Mammary epithelial cell (primary cell): ENCODE measurements at places on chromosomes 12 and 14. TPM values are rescaled to one million over a fixed set of nuclear protein-coding genes. Genes with fewer than 3 reads are reported as not detected.
A peak's percentile ranks its signal among the peaks of the same experiment; 100 is the strongest.

DNA sequence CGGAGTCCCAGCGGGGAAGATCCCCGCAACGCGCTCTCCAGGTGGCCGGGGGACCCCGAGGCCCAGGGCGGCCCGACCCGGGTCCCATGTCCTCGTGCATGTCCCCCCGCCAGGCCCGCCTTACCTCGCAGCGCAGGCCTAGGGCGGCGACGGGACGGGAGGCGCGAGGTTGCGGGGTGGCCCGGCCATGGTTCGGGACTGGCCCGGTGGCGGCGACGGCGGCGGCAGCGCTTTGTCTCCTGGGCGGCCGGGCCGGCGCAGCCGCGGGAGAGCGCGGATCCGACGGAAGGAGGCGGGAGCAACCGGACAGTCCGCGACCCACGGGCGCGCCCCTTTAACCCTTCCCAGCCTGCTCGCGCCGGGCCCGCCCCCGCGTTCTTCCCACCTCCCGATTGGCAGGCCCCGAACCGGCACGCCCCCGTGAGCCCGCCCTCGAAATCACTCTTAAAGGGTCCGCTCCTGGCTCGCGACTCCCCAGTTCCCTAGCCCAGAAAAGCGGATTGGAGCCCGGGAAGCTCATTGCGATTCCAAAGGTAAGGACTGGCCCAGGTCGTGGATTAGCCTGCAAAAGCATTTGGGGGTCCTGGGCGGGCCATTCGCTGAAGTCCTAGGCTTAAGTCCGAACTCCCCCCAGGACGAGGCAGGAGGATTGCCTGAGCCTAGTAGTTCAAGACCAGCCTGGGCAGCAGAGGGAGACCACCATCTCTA is at the start of gene PHETA1:
PHETA1 (minus strand) TSS at position 308 of the 708 bp plus-strand sequence. CDS start 5,668 bp downstream, outside the sequence.
- peak; percentile 84 for DNase-seq

The KRT8 gene
- total RNA-seq: 397 TPM

The NAV3 gene
- 19.5 and 25.0 TPM in 2 replicates for total RNA-seq

- DNase-seq: peak; percentile 48
Observed at GRCh38 chr12:6697584-6698351, 2.8 kb downstream of the PIANP start.

- no peak for DNase-seq
Observed at GRCh38 chr12:105431537-105432100, 101.1 kb downstream of the C12orf75 start.

DNA sequence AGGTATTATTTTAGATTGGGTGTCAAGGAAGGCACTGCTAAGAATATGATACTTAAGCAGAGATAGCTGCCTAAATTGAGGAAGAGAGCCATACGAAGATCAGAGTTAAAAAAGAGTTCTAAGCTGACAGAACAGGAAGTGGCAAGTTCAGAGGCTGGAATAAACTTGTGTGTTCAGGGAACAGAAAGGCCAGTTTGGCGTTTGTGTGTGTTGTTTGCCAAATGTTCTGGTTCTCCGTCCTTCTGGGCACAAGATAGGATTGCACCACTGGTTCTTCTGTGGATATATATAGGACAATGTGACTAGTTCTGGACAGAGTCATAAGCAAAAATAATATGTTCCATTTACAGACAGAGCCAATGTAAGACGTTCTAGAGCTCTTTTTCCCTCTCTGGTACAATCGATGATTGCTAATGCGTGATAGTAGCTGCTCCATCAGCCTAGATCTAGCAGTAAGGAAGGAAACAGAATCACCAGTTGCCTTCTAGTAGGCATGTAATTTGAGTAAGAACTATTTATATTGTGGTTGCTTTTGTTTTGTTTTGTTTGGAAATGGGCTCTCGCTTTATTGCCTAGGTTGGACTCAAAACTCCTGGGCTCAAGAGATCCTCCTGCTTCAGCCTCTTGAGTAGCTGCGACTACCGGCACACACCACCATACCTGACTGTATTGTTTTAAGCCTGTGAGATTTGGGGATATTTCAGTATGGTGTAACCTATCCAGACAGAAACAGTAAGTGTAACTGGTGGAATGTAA is 7.4 kb downstream of the BBS10 start:
- no peak for DNase-seq

GRCh38 chr12:116607039-116607438 is 47.9 kb downstream of the MAP1LC3B2 start:
- no peak for DNase-seq

- DNase-seq: no peak
Observed at GRCh38 chr12:117003883-117004404, 93.2 kb downstream of the FBXW8 start.

DNA sequence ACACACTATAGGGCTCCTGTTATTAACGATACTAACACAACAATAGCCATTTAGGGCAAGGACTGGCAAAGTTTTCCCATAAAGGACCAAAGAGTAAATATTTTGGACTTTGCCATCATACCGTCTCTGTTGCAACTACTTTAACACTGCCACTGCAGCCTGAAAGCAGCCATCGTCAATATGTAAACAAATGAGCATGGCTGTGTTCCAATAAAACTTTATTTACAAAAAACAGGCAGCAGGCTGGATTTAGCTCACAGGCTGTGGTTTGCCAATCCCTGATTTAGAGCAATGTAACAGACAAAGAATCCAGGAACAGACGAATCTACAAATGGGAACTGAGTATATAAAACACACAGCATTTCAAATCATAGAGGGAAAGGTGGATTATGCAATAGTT is 84.1 kb downstream of the FRMD6 start:
- no peak for DNase-seq

- no peak for DNase-seq
Observed at GRCh38 chr14:75158843-75159614, 17.4 kb downstream of the TMED10 start.

The NEUROD4 gene
- not detected for total RNA-seq

DNA sequence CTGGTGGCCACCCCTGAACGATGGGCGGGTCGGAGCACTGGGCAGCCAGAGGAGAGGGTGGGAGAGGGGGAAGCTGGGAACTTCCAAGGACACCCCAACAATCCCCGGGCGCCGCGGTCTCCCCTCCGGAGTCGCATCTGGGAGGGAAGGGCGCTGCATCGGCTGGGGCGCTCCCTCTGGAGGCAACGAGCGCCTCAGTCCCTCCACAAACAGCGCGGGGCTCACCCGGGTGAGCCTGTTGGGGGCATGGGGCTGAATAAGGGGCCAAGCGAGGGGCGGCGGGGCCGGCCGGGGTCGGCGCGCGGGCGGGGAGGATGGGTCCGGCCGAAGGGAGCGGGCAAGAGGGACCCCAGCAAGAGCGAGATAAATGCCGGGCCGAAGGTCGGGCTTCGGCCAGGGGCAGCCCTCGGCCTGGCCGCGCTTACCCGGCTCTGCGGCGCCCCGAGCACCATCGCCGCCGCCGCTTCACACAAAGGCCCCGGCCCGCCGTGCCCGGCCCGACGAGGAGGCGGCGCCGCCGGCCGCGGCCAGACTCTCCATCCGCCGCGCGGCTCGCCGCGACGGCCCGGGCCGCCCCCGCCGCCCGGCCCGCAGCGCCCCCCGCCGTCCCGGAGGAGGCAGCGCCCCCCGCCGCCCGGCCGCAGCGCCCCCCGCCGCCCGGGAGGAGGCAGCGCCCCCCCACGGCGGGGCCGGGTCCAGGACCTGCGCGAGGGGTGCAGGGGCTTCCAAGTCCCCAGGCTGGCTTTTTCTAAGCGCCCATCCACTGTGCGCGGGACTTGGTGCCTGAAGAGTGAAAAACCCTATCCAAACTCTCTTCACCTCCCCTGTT is at the start of gene ZBTB39:
ZBTB39 (minus strand) TSS at position 567 of the 829 bp plus-strand sequence. CDS start 1,629 bp downstream, outside the sequence.
- DNase-seq: peak; percentile 42

DNA sequence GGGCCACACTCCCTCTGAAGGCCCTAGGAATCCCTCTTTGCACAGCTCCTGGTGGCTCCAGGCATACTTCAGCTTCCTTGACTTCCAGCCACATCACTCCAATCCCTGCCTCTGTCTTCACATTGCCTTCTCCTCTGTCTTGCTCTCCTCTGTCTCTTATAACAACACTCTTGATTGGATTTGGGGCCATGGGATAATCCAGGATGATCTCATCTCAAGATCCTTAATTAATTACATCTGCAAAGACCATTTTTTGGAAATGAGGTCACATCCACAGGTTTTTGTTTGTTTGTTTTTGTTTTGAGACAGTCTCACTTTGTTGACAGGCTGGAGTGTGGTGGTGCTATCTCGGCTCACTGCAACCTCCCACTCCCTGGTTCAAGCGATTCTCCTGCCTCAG is 88.7 kb downstream of the TMTC1 start:
- no peak for DNase-seq

DNA sequence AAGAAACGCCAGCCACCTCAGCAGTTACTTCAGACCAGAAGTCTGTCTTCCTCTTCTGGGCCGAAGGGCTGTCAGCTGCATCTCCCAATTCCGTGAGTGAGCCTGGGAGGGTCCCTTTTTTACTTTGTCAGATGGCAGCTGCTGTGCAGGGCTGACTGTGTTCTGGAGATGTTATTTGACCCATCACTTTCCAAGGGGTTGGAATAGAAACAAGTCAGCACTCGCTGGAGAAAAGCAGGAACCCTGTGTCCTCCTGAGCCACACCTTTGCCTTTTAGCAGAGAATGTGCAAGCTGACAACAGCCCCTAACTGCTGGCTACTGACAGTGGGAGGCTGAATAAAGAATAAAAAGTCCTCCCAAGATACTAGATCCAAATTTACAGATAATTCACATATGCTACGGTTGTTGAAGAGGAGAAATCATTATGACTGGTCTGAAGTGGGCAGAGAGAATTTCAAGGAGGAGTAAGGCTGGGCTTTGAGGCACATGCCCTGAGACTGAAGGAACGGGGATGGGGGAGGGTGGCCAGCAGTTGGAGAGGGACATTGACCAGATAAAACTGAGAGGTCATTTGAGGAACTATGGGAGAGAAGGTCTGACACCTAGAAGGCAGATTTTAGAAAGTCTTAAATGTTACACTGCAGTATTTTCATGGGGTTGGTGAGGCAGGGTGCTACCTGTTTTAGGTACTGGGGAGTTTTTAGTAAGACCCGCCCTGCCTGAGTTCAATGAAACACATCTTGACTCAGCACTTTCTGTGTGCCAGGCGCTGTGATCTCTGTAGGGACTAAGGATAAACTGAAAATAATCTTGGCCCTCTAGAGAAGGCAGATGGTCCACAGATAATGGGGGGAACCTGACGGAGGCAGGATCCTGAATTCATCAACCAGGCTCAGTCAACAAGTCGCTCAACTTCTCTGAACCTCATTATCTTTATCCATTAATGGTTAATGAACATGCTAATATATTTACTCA is 27.4 kb downstream of the FAM234B start:
- DNase-seq: peak; percentile 50

The HCAR2 gene
- total RNA-seq: 0.24 and 0.28 TPM in 2 replicates

DNA sequence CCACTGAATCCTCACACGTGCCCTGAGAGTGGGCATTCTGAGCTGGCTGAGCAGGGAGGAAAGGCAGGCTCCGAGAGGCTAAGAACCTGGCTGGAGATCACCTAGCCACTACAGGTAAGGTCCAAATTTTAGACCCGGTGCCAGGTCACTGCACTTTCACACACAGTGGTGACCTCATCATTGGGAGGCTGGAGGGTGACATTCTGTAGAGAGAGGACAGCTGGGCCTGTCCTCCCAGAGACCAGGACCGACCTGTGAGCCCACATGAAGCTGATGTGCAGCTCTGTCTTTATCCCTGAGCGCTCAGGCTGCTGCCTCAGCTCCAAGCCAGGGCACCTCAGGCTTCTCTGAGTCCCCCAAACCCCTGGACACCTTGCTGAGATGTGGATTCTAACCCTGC is 4.1 kb downstream of the TTC7B start:
- DNase-seq: no peak

DNA sequence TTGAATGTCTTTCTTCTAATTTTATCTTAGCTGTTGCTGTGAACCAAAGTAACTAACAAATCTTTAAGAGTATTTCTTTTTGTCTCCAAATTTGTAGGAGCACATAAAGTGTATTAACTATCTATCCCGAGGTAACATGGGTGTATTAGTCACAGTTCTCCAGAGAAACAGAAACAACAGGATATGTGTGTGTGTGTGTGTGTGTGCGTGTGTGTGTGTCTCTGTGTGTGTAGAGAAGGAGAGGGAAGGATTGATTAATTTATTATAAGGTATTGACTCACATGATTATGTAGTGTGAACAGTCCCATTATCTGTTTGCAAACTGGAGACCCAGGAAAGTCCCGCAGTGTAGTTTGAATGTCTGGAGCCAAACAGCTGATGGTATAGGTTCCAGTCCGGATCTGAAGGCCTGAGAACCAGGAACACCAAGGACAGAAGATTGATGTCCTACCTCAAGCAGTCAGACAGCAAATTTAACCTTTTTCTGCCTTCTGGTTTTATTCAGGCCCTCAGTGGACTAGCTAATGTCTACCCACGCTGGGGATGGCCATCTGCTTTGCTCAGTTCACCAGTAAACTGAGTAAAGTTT is 14.4 kb downstream of the G2E3 start:
- peak; percentile 73 for DNase-seq

The TMEM263 gene
- 48.7 and 55.0 TPM in 2 replicates for total RNA-seq

DNA sequence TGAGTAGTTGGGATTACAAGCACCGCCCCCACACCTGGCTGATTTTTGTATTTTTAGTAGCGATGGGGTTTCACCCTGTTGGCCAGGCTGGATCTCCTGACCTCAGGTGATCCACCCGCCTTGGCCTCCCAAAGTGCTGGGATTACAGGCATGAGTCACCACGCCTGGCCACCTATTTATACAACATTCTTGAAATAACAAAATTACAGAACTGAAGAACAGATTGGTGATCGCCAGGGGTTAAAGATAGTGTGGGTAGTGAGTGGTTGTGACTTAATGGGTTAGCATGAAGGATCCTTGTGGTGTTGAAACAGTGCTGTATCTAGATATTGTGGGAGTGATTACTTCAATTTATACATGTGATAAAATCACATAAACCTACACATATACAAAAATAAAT is 7.4 kb downstream of the GLIPR1L1 start:
- no peak for DNase-seq

The SERPINA5 gene
- 1.7 TPM for total RNA-seq

The KLHL33 gene
- total RNA-seq: not detected

DNA sequence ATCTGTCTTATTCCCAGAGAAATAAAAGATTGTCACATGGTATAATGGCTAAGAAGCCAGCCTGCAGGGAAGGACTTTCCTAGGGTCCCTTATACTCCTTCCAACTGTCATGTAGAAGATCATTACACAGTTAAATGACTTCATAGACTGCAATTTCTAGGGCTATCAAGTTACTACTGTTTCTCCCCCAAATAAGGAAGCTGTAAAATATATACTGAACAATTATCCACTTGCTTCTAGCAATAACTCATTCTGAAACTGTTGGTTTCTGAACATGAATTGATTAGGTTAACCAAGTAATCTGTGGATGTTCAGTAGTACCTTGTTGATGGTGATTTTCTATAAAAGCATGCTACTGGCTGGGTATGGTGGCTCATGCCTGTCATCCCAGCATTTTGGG is 44.6 kb downstream of the A2ML1 start:
- DNase-seq: no peak

The PLEKHG7 gene
- total RNA-seq: not detected in 2 replicates
